ENCODE measurements at places on chromosomes 5 and 9.

DNA sequence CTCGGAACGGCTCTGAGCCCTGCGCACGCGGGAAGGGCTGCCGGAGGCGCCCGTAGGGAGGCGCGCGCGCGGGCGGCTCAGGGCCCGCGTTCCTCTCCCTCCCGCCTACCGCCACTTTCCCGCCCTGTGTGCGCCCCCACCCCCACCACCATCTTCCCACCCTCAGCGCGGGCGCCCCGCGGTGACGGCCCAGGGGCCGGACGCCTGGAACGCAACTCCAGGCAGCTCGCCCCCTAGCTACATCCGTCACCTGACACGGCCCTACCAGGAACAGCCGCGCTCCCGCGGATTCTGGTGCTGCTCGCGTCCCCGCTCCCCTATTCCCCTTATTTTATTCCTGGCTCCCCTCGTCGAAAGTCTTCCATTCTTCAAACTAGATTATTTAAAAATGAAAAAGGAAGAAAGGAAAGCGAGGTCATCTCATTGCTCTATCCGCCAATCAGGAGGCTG, at the start of gene CDKN2B-AS1:
Gene CDKN2B-AS1, plus strand, starts transcription at position 236 of the 450 bp plus-strand sequence.
- H3K4me1 ChIP-seq = no peaks in the 10 kb centered on the region
- no peaks in the 10 kb centered on the region for H3K36me3 ChIP-seq
- no peak within 1 kb of the TSS for H3K27ac ChIP-seq
- H3K4me3 ChIP-seq = peak within 1 kb of the TSS; percentile 56

GRCh38 chr9:96513622-96514021, 63.7 kb downstream of the HABP4 start:
- no peaks in the 10 kb centered on the region for H3K27me3 ChIP-seq
- no peak overlapping the region for H3K27ac ChIP-seq
- no peaks in the 10 kb centered on the region for H3K4me1 ChIP-seq
- DNase-seq = no peak

DNA sequence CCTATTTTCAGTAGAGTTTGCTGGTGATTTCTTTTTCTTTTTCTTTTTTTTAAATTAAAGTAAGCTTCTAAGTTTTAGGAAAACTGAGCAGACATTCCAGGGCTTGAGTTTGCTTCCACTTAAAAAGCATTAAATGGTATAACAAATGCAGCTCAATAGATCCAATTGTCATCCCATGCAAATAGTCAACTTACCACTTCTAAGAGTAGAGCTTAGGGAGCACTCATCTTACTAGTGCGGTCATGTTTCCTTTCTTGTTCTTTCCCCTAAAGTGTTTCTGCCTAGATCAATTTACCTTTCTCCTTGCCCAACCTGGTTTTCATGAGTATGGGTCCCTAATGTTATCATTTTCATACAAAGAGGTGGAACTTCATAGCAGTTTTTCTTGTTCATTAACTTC, 13.0 kb upstream of the CEP120 start:
- no peaks in the 10 kb centered on the region for H3K36me3 ChIP-seq
- H3K27ac ChIP-seq = no peak overlapping the region
- DNase-seq = no peak
- H3K4me1 ChIP-seq = no peaks in the 10 kb centered on the region
- no peaks in the 10 kb centered on the region for H3K27me3 ChIP-seq

GRCh38 chr9:38619556-38620447, 594 bp downstream of the ANKRD18A start:
- no peak overlapping the region for H3K27ac ChIP-seq
- no peaks in the 10 kb centered on the region for H3K4me1 ChIP-seq
- no peaks in the 10 kb centered on the region for H3K36me3 ChIP-seq
- H3K27me3 ChIP-seq = peaks cover 8% of the 10 kb centered on the region
- H3K4me3 ChIP-seq = peak overlapping the region; percentile 75

DNA sequence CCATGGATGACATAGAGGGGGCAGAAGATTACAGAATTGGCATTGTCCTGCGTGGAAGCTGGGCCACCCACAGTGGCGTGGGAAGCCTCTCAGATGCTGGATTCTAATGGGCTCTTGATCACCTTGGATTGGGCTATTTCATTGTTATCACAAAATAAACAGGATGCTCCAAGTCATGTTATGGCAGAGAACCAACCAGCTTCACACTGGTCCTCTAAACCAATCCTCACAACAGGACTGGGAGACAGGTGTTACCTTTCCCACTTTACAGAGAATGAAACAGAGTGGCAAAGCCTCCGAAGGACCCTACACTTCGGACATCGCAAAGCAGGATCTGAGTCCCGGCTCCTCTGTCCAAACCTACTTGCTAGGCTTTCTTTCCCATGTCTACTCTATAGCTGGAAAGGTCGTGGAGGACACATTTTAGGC, 455 bp upstream of the SMIM3 start:
- H3K4me3 ChIP-seq = peak overlapping the region; percentile 59
- H3K4me1 ChIP-seq = peaks cover 3% of the 10 kb centered on the region
- no peaks in the 10 kb centered on the region for H3K36me3 ChIP-seq
- no peaks in the 10 kb centered on the region for H3K27me3 ChIP-seq
- H3K27ac ChIP-seq = no peak overlapping the region

DNA sequence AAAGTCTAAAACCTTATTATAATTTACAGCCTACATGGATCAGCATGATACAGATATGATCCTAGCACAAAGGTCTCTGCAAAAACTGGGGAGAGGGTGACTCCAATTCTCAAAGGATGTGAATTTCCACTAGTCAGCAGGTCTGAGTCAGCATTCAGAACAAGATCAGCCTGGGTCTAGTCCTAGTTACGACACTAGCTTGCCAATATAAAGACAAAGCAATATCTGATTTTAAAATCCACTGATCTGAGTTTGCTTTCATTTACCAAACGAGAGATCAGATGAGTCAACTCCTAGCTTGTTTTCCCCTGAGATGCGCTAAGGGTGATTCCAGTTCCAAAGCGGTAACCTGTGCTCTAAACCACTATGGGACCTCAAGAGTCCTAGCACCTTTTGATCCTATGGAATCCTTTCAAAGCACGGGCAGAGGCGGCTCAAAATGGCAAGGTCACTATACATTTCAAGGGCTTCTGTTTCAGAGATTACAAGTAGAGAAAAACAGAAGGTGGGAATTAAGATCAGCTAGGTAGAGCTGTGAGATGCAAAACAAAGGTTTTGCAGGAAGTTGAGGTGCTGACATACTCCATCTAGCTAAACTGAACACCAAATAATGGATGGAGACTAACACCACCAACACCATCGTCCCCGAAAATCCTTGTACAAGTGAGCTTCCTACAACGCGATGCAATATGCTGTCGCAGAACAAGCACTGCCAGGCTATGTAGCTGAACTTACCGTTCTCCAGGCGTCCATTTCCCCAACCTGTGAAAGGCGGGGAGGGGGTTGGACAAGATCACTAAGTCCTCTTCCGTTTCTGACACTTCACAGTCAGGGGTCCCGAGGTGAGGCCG, 906 bp downstream of the SLC25A51 start:
- H3K36me3 ChIP-seq = no peaks in the 10 kb centered on the region
- peaks cover 3% of the 10 kb centered on the region for H3K4me1 ChIP-seq
- no peaks in the 10 kb centered on the region for H3K27me3 ChIP-seq
- H3K4me3 ChIP-seq = peak overlapping the region; percentile 78

GRCh38 chr9:89555036-89555415, 49.8 kb upstream of the GADD45G start:
- peaks cover 4% of the 10 kb centered on the region for H3K4me1 ChIP-seq
- DNase-seq = no peak
- no peak overlapping the region for H3K4me3 ChIP-seq
- H3K27me3 ChIP-seq = no peaks in the 10 kb centered on the region
